ENCODE measurements at places on chromosomes 4 and X.
A peak's percentile ranks its signal among the peaks of the same experiment; 100 is the strongest.

GRCh38 chrX:18961686-18962085 lies 22.2 kb downstream of the PHKA2 start:
- DNase-seq = peak; percentile 10

- no peak for DNase-seq
Measured at GRCh38 chr4:139971111-139971510, 182.9 kb downstream of the MAML3 start.

GRCh38 chrX:101208152-101208905 lies 11.3 kb upstream of the DRP2 start:
- no peak for DNase-seq

- DNase-seq = no peak
Measured at GRCh38 chrX:57353472-57354132, 67.1 kb downstream of the FAAH2 start.

DNA sequence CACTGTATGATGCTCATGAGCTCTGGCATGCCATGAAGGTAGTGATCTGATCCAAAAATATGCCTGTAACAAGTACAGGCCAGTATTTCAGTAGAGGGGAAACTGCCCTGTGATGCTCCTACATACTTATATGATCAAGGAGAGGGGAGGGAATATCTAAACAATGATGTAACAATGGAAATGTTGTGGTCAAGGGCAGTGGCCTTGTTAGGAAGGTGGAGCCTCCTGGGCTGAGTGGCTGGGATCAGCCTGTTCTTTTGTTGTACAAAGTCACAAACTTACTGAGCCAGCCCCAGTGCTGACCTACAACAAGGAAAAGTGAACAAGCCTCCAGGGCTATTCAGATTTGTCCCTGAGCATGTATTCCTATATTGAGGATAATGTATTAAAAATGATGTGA lies 70.3 kb downstream of the ANXA10 start:
- DNase-seq = no peak

- DNase-seq = no peak
Measured at GRCh38 chr4:177287255-177287654, 22.4 kb upstream of the NEIL3 start.

GRCh38 chr4:5134620-5135019 lies 83.3 kb downstream of the STK32B start:
- no peak for DNase-seq

- DNase-seq = no peak
Measured at GRCh38 chr4:113700602-113701150, 60.9 kb downstream of the CAMK2D start.

GRCh38 chr4:52001616-52002015 lies 18.5 kb downstream of the LRRC66 start:
- no peak for DNase-seq

DNA sequence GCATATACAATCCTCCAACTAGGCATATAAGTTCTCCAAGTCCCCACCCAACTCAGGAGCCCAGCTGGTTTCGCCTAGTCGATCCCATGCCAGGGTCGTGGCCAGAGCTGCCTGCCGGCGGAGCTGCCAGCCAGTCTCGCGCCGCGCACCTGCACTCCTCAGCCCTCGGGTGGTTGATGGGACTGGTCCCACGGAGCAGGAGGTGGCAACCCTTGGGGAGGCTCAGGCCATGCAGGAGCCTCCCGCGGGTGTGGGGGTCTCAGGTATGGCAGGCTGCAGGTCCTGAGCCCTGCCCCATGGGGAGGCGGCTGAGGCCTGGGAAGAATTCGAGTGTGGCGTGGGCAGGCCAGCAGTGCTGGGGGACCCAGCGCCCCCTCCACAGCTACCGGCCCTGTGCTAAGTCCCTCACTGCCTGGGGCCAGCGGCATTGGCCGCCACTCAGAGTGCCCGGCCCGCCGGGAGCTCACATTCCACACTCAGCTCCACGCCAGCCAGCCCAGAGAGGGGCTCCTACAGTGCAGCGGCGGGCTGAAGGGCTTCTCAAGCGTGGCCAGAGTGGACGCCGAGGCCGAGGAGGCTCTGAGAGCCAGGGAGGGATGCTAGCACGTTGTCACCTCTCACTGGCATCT lies 1086.4 kb upstream of the PCDH10 start:
- no peak for DNase-seq

DNA sequence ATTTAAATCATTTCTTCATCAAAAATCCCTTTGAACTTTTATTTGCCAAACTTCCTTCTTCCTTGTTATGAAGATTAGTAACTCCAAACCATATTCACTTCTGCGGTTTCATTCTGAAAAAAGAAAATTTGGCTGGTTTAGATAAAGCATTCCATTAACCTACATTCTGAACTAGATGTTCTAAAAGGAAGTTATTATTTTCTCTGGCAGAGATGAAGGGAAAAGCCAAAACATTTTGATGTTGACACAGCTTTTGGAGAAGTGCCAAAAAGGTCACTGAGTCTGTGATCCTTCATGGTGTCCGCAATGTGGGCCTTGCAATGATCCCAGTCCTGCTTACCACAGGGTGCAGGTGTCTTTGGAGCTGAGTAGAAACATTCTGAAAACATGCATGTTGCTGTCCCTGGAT lies 36.0 kb downstream of the CXCL8 start:
- DNase-seq = peak; percentile 14

DNA sequence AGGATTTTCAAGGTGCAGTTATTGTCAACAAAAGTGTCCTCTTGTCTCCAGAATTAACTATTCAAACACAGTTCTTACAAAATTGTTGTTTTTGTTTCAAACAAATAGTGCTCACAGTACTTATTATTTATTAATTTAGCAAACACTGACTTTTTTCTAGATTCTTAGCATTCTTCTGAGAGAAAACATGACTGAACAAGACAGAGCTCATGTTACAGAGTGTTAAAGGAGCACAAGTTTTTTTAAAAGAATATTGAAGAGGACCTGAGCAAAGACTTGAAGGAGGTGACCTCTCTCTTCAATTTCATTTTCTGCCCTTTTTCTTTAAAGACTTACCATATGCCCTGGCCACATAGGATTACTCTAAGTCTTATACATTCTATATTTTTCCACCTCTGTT lies 2220.3 kb upstream of the AGA start:
- no peak for DNase-seq

DNA sequence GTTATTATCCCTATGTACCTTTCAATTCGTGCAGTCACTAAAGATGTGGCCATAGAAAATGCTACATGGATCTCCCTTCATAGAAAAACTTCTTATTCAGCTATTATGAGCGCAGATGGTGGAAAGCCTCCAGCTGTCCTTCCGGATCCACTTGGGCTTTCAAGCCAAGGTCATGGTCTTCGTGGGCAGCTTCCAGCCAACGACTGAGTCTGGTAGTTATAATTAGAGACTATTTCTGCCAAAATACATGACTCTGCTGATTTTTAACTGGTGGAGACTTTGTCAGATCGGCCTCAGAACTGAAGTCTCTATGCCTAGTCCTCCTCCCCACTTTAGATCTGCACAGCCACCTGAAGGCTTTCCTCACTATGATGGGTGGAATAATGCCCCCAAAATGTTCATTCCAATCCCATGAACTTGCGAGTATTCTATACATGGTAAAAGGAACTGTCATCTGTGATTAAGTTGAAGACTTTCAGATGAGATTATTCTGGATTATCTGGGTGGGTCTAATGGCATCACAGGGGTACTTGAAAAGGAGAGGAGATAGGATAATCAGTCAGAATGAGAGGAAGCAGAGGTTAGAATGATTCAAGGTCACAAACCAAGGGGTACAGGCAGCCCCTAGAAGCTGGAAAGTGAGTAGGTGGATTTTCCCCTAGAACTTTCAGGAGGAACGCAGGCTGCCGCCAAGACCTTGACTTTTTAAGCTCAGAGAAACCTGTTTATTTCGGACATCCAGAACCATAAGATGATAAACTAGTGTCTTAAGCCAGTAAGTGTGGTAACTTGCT lies 171.1 kb upstream of the CXCL13 start:
- no peak for DNase-seq

DNA sequence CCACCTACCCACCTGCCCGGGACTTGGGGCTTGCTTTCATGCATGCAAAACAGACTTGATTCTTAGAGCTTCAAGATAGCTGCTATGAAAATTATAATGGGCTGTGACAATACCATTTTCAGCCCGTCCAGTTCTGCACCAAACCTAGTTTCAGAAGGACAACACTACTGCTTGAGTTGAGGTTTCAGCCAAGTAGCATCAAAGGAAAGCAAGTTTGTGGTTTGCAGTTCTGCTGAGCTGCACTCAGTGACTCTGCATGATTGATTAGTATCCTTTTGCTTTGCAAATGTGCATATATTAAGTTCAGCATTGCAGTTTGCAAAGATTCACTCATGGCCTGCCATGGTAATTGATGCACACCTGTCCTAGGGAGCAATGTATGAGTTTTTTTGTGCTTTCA lies 442.7 kb downstream of the RPA4 start:
- no peak for DNase-seq

DNA sequence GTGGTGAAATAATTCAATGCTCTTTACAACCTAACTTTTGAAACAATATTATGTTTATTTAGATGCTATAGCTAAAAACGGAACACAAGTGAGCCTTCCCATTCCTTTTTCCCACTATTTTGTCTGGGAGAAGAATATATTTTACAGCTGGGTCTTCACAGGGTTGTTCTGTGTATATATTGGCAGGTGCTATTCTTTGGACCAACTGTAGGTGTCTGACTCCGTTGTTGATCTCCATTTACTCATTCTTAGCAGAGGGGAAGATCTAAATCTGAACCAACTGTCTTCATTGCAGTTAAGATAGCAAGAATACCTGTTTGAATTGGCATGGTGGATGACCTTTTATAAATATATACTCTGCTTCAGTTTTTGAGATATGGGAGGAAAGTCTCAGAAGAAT lies 257.4 kb downstream of the CFAP299 start:
- DNase-seq = no peak

DNA sequence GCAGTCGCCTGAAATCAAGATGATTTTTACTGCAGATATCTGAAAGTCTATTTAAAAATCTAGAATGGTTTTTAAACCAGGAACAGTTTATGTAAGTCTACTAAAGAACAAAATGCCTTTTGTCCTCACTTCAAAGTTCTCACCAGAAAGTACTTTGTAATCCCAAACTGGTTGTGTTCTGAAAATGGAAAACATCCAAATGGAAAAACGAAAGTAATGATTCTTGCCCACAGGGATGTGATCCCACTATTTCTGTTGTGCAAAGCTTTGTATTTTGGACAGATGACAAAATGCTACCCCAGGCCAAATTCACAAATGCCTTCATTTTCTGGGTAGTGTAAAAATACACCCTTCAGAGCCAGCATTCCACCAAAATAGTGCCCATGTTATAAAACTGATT lies 265.5 kb upstream of the FTHL17 start:
- no peak for DNase-seq

GRCh38 chr4:168360271-168360670 lies 41.7 kb upstream of the DDX60 start:
- DNase-seq = no peak

- DNase-seq = no peak
Measured at GRCh38 chr4:152075253-152075928, 314.6 kb upstream of the GATB start.

GRCh38 chrX:15206306-15206705 lies 63.6 kb downstream of the ASB9 start:
- no peak for DNase-seq

DNA sequence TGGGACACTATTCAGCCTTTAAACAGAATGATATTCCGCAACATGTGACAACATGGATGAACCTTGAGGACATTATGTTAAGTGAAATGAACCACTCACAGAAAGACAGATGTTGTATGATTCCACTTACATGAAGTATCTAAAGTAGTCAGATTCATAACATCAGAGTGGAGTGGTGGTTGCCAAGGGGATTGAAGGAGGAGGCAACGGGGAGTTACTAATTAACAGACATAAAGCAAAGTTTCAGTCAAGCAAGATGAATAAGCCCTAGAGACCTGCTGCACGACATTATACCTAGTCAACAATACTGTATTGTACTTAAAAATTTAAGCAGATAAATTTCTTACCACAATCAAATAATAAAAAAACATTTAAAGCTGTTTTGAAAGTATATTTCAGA lies 105.0 kb upstream of the NR0B1 start:
- DNase-seq = no peak

GRCh38 chr4:85607624-85608023 lies 132.7 kb downstream of the ARHGAP24 start:
- no peak for DNase-seq

GRCh38 chr4:87108142-87108546 lies 112.3 kb downstream of the KLHL8 start:
- DNase-seq = peak; percentile 71

- DNase-seq = peak; percentile 82
Measured at GRCh38 chrX:107710617-107711391, 64.8 kb downstream of the TSC22D3 start.

DNA sequence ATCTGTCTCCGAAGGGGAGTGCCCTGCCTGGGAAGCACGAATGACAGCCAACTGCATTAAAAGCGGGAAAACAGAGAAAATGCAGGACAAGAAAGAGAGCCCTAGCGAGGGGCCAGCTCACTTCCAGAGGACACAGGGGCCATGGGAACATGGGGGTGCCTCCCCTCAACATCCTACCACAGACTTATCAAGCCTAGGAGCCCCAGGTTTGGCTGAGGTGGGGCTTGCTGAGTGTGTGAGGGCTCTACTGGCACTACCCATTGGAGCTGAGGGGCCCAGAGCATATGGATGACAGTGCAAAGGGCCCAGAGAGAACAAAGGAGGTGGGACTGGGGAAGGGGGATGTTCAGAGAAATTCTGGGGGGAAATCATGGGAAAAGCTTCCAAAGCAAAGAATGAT lies 101.8 kb downstream of the PJA1 start:
- no peak for DNase-seq

- DNase-seq = no peak
Measured at GRCh38 chr4:100100985-100101384, 89.3 kb downstream of the DDIT4L start.

- DNase-seq = no peak
Measured at GRCh38 chrX:149937871-149938426, 342 bp downstream of the EOLA2 start.

GRCh38 chr4:22072240-22072639 lies 123.7 kb upstream of the KCNIP4 start:
- no peak for DNase-seq

- no peak for DNase-seq
Measured at GRCh38 chr4:93879919-93880318, 51.4 kb downstream of the ATOH1 start.

DNA sequence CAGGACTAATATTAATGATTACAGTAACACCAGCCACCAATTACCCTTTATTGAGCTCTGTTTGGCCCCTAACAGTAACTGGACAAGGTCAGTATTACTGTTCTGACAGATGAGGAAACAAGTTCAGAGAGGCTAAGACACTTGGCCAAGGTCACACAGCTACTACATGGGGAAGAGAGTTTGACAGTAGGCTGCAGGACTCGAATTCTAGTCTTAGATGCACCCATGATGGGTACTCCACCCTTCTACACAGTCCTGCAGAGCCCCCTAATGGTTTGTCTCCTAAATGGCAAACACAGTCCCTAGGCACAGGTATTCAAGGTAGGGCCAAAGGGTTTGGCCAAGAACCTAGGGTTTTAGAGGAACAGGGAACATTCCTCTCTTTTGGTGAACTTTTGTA lies 93.9 kb downstream of the NSUN7 start:
- no peak for DNase-seq
